ENCODE measurements at places on chromosomes 2 and 18.

DNA sequence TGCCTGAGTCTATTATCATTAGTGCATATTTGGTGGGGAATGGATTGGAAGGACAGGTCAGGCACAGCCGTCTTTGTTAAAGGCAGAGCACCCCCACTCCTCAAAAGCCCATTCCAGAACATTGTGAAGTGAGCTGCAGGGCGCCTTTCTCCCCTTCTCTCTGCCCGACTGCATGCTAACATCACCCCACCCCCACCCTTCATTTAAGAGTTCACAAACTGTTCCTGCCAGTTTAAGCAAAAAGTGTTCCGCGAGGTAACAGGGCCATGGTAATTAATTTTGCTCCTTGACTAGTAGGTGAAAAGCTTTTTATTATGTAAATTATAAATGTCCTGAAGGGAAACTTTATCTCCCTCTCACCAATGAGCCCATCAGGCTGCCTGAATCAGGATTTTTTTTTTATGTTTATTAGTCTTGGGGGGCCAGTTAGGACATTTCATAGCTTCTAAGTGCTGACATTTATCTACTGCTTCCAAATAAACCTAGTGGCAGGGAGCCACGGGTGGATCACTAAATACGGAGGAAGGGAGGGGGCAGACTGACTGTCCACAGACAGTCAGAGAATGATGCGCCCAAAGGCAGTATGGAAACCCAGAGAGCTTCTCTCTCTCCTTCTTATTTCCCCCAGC lies 99.4 kb downstream of the FTCDNL1 start:
- no peak for DNase-seq

GRCh38 chr2:203790134-203790852 lies 77.3 kb upstream of the CTLA4 start:
- DNase-seq = no peak

DNA sequence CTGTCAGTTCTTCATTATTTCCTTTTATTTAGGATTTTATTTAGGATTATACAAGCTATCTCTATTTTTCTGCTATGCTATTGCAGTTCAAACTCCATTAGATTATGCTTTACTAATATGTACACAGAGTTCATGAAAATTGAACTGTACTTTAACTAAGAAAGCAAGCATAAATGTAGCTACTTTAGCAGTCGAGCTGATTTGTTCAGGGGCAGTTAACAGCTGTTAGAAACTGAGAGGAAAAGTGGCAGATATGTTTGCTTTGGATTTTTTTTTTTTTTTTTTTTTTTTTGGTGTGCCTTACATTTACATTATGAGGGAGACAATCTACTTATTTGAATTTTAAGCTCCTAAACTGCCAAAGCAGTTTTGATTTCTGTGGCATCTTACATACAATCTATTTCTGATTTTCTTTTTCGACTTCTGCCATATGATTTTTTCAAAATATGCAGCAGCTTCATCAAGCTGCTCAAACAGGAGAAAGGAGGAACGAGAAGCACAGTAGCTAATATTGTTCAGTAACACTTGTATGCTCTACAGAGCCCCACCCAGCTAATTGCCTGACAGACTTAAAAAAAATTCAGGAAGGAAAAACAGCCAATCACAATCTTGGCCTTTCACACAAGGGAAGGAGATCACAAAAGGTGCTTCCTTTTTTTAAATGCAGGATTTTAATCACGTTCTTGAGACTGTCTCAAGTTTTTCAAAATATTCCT lies 233.4 kb upstream of the SIX3 start:
- DNase-seq = peak; percentile 91

GRCh38 chr2:178514664-178515063 lies 34.4 kb downstream of the PLEKHA3 start:
- no peak for DNase-seq

GRCh38 chr2:112941753-112942653 lies 31.0 kb downstream of the IL37 start:
- peak; percentile 75 for DNase-seq

- no peak for DNase-seq
Observed at GRCh38 chr2:23767876-23768621, 158.9 kb downstream of the ATAD2B start.

- DNase-seq = no peak
Observed at GRCh38 chr2:134715932-134716643, 2.7 kb downstream of the TMEM163 start.

- no peak for DNase-seq
Observed at GRCh38 chr2:109349503-109350465, 220.8 kb downstream of the SH3RF3 start.

DNA sequence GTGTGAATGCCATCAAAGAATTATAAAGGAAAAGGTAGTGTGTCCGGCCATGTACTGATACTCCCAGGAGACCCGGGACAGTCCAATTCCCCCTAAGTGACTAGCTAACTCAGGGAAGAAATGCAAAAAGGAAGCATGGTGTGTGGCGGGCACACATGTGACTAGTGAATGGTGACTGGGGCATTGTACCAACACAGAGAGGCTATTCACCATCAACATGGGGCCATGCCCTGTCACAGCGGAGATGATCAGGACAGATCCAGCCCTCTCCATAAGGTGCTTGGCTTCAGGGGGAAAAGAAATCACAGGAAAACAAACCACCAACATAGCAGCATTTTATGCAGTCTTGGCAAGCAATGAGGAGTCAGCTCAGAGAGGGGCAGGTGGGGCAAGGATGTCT lies 34.3 kb downstream of the FAM168B start:
- no peak for DNase-seq

DNA sequence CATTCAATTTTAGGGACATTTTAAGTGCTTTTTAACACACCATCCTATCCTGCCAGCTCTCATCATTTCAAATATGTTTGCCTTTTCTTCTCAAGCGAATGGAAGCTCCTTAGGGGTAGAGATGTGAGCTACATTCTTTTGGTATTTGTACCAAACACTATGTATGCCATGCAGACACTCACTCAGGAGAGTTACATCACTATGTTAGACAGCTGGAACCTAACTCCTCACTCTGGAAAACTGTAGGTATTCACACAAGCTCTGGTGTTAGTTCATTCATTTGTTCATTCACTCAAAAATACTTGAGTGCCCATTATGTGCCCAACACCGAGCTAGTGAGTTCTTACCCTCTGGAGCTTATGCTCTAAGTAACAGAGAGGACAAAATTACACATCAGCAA lies 26.4 kb upstream of the RNU4ATAC start:
- DNase-seq = no peak

DNA sequence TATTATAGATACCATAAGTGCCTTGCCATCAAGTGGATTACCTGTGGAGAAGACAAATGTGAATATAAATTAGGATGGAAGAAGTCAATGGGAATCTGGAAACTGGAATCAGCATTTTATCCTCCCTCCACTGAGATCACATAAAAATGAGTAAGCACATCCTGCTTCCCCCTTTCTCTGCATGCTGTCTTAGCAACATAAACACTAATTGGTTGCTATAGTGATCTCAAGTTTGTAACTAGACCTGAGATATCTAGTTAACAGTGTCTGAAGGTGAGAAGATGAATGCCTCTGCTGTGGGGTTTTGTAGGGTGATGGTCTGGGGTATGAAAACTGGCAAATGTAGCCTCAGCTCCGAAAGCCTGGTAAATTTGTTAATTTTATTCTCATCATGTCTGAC lies 1357.5 kb upstream of the CELF4 start:
- DNase-seq = peak; percentile 60

- no peak for DNase-seq
Observed at GRCh38 chr2:156124458-156124857, 208.1 kb downstream of the NR4A2 start.

DNA sequence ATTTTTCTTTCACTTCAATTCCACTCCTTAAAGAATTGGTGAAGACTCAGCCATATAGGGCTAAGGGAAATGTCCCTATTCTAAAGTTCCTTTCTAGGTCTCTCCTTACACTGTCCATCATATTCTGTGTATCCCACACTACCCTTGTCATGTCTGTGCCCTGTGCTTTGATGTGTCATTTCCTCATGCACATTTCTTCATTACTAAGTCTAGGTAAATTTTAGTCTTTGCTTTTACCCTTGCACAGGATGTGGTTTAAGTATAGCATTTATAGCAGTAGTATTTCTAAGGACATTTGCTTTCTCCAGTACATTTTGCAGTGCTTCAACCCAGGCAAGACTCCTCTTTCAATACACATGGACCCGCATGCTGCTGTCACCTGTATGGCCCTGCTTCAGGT lies 221.5 kb upstream of the ACVR2A start:
- no peak for DNase-seq

GRCh38 chr2:99085421-99085820 lies 56.1 kb upstream of the C2orf15 start:
- no peak for DNase-seq
